ENCODE measurements at places on chromosomes 1 and 21. TPM values are rescaled to one million over a fixed set of nuclear protein-coding genes. Genes with fewer than 3 reads are reported as not detected.
A peak's percentile ranks its signal among the peaks of the same experiment; 100 is the strongest.

DNA sequence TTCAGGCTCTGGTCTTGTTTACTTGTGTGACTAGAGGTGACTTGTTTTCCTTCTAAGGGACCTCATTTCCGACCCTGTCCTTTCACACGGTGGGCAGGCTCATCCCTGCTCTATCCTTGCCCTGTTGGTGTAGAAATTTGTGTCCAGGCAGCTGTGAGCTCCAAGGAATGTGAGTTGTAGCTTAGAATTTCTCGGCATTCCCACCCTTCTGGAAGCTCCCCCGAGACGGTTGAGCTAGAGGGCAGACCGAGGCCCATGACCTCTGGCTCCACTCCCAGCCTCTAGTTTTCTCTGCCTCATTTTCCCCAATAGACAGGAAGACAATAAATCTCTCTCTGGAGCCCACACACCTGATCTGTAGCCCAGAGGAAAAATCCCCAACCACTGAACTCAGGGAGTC lies 100.9 kb downstream of the NAV1 start:
- H3K4me1 ChIP-seq: peaks cover 3% of the 10 kb centered on the region
- no peaks in the 10 kb centered on the region for H3K36me3 ChIP-seq
- H3K4me3 ChIP-seq: no peak overlapping the region

DNA sequence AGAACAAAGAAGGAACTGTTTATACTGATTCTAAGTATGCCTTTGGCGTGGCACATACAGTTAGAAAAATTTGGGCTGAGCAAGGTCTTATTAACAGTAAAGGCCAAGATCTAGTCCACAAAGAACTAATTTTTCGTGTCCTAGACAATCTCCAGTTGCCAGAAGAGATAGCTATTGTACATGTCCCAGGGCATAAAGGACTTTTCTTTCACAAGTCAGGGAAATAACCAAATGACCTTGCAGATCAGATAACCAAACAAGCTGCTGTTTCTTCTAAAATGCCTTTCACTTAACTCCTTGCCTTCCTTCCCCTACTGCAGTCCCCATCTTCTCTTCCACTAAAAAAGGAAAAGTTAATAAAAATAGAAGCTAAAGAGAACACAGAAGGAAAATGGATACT lies 4.0 kb downstream of the TEX50 start:
- no peaks in the 10 kb centered on the region for H3K36me3 ChIP-seq
- H3K27me3 ChIP-seq: no peaks in the 10 kb centered on the region
- no peak overlapping the region for H3K27ac ChIP-seq
- H3K4me3 ChIP-seq: no peak overlapping the region
- DNase-seq: no peak

GRCh38 chr1:56304975-56305374 lies 274.4 kb downstream of the PLPP3 start:
- H3K36me3 ChIP-seq: no peaks in the 10 kb centered on the region
- no peaks in the 10 kb centered on the region for H3K27me3 ChIP-seq
- H3K27ac ChIP-seq: no peak overlapping the region
- peaks cover 10% of the 10 kb centered on the region for H3K4me1 ChIP-seq
- no peak overlapping the region for H3K4me3 ChIP-seq

- no peaks in the 10 kb centered on the region for H3K27me3 ChIP-seq
- H3K27ac ChIP-seq: peak overlapping the region; percentile 84
- H3K36me3 ChIP-seq: no peaks in the 10 kb centered on the region
- H3K4me3 ChIP-seq: peak overlapping the region; percentile 85
- H3K4me1 ChIP-seq: peaks cover 5% of the 10 kb centered on the region
Measured at GRCh38 chr1:32240140-32240951, 6.7 kb upstream of the FAM167B start.

GRCh38 chr21:41628256-41628655 lies 120.3 kb upstream of the TMPRSS2 start:
- no peak overlapping the region for H3K4me3 ChIP-seq
- no peaks in the 10 kb centered on the region for H3K27me3 ChIP-seq
- no peak for DNase-seq
- H3K27ac ChIP-seq: no peak overlapping the region
- H3K36me3 ChIP-seq: no peaks in the 10 kb centered on the region
- H3K4me1 ChIP-seq: no peaks in the 10 kb centered on the region

GRCh38 chr1:237411621-237412020 lies 369.6 kb downstream of the RYR2 start:
- no peak overlapping the region for H3K27ac ChIP-seq
- no peak overlapping the region for H3K4me3 ChIP-seq
- H3K4me1 ChIP-seq: no peaks in the 10 kb centered on the region
- H3K36me3 ChIP-seq: peaks cover 4% of the 10 kb centered on the region

- H3K27me3 ChIP-seq: no peaks in the 10 kb centered on the region
- no peaks in the 10 kb centered on the region for H3K36me3 ChIP-seq
- no peak overlapping the region for H3K4me3 ChIP-seq
- no peaks in the 10 kb centered on the region for H3K4me1 ChIP-seq
- no peak for DNase-seq
Measured at GRCh38 chr1:233057836-233058235, 107.4 kb downstream of the NTPCR start.

- H3K4me3 ChIP-seq: no peak overlapping the region
- H3K27me3 ChIP-seq: no peaks in the 10 kb centered on the region
- peaks cover 29% of the 10 kb centered on the region for H3K4me1 ChIP-seq
- DNase-seq: no peak
- H3K36me3 ChIP-seq: no peaks in the 10 kb centered on the region
- no peak overlapping the region for H3K27ac ChIP-seq
Measured at GRCh38 chr1:48676376-48676775, 100.3 kb downstream of the BEND5 start.

DNA sequence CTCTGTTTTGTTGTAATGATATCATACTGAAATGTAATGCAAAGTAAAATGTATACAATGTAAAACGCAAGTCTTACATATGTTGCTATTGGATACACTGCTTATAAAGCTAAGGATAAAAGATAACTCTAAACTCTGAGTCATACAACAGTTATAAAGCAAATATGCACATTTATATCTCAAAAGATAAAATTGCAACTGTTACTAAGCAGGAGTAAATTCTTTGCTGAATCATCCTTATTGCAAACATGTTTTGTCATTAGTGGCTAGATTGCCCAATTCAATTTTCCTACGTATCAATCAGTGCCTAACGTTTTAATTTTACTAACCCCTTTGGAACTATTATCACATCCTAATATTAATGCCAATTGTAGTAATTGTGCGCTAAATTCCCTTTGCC lies 762.9 kb downstream of the LTN1 start:
- H3K36me3 ChIP-seq: no peaks in the 10 kb centered on the region
- no peaks in the 10 kb centered on the region for H3K27me3 ChIP-seq
- peaks cover 16% of the 10 kb centered on the region for H3K4me1 ChIP-seq
- no peak for DNase-seq
- no peak overlapping the region for H3K4me3 ChIP-seq

GRCh38 chr1:42978317-42979035 lies 19.8 kb upstream of the SLC2A1 start:
- DNase-seq: no peak
- H3K4me3 ChIP-seq: no peak overlapping the region
- no peak overlapping the region for H3K27ac ChIP-seq
- no peaks in the 10 kb centered on the region for H3K27me3 ChIP-seq

Gene SHISAL2A
- 0.54 TPM for total RNA-seq

GRCh38 chr1:6635910-6636760 lies 11.5 kb downstream of the THAP3 start:
- no peak overlapping the region for H3K4me3 ChIP-seq
- no peaks in the 10 kb centered on the region for H3K27me3 ChIP-seq
- peaks cover 5% of the 10 kb centered on the region for H3K4me1 ChIP-seq
- peaks cover 42% of the 10 kb centered on the region for H3K36me3 ChIP-seq
- no peak overlapping the region for H3K27ac ChIP-seq

Gene TRIM33
- 61.2 TPM for total RNA-seq

Gene SLAMF6
- 5.6 TPM for total RNA-seq

Gene DEPDC1
- not detected for total RNA-seq

GRCh38 chr1:233919786-233920185 lies 15.3 kb downstream of the SLC35F3 start:
- H3K27ac ChIP-seq: no peak overlapping the region
- no peaks in the 10 kb centered on the region for H3K27me3 ChIP-seq
- H3K4me1 ChIP-seq: no peaks in the 10 kb centered on the region
- DNase-seq: no peak
- H3K4me3 ChIP-seq: no peak overlapping the region

Gene ATP6V1G3
- total RNA-seq: not detected

- no peaks in the 10 kb centered on the region for H3K27me3 ChIP-seq
- no peaks in the 10 kb centered on the region for H3K4me1 ChIP-seq
- no peak for DNase-seq
- H3K27ac ChIP-seq: no peak overlapping the region
- peaks cover 5% of the 10 kb centered on the region for H3K36me3 ChIP-seq
Measured at GRCh38 chr1:108624069-108624468, 36.8 kb downstream of the HENMT1 start.

DNA sequence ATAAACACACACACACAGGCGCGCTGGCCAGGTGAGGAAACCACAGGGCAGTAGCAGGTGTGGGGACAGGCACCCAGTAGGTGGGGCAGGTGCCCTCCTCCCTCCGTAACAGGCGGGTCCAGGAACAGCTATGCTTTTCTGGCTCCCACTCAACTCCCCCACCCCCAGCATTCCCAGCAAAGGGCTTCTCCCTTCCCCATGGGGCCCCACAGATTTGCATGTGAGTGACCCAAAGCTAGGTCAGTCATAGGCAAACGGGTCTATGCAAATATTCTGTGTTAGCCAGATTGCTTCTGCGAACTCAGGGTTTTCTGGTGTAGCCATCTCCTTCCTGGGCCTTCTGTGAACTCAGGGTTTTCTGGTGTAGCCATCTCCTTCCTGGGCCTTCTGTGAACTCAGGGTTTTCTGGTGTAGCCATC lies 114.2 kb downstream of the SIK1 start:
- H3K36me3 ChIP-seq: no peaks in the 10 kb centered on the region
- H3K4me1 ChIP-seq: no peaks in the 10 kb centered on the region
- no peaks in the 10 kb centered on the region for H3K27me3 ChIP-seq
- H3K4me3 ChIP-seq: no peak overlapping the region
- DNase-seq: no peak

DNA sequence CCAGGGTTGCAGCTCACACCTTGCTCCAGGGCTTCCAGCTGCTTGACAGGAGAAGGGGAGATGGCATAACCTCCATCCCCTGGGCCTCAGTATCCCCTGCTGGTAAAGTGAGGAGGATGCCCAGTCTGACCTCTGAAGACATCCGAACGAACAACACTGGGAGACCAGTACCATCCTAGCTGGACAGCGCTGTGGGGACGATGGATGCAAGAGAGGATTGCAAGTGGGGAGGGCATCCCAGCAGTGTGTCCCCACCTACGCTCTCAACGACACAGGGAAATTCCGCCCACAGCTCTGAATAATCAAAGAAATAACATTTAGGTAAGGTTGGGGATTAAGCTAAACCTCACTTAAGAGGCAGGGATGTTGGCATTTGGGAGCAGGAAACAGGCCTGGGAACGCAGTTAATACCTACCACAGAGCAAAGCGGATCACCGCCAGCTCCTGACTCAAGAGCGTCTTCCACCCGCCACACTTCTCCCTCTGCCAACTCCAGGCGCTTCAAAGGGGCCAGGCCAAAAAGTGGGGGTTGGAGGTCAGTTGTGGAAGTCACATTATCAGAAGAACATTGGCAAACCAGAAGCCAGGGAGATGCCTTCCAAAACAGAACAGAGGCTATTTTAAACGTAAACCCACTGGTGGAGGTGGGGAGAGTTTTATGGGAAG lies 47.6 kb downstream of the SSBP3 start:
- no peaks in the 10 kb centered on the region for H3K27me3 ChIP-seq
- H3K4me1 ChIP-seq: no peaks in the 10 kb centered on the region
- no peak overlapping the region for H3K27ac ChIP-seq
- no peak for DNase-seq
- no peak overlapping the region for H3K4me3 ChIP-seq

Gene ZBTB17
- total RNA-seq: 42.9 TPM

GRCh38 chr21:38857152-38857825 lies 51.6 kb downstream of the ETS2 start:
- no peaks in the 10 kb centered on the region for H3K27me3 ChIP-seq
- no peaks in the 10 kb centered on the region for H3K4me1 ChIP-seq
- no peak for DNase-seq
- no peak overlapping the region for H3K27ac ChIP-seq

Gene MNDA
- total RNA-seq: 12.7 TPM

- H3K27ac ChIP-seq: no peak overlapping the region
- H3K4me3 ChIP-seq: no peak overlapping the region
- DNase-seq: no peak
- H3K4me1 ChIP-seq: peaks cover 74% of the 10 kb centered on the region
- H3K27me3 ChIP-seq: no peaks in the 10 kb centered on the region
Measured at GRCh38 chr1:30900931-30901560, 7.5 kb downstream of the SDC3 start.

GRCh38 chr1:207309745-207310273 lies 11.7 kb upstream of the CD55 start:
- peak overlapping the region; percentile 35 for H3K4me3 ChIP-seq
- H3K27ac ChIP-seq: no peak overlapping the region
